ENCODE measurements at places on chromosomes 6 and 20.
A peak's percentile ranks its signal among the peaks of the same experiment; 100 is the strongest.

DNA sequence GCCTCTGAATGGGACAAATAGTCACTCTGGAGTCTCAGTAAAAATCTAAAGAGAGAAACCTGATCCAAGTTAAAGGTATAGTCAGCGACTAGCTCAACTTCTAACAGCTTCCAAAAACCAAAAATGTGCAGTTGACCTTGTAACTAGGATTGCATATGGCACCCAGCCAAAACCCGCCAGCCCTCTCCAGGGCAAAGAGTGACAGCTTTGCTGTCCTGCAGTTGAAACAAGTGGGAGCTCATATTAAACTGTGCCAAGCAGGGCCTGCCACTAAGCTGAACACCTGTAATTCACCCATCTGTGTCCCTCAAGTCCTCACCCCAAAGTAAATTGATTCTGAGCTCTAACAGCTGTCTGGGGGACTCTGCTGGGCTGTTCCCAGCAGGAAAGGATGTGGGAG lies 695.3 kb downstream of the MAFB start:
- DNase-seq, result no peak

GRCh38 chr6:39941820-39942219 lies 7.6 kb upstream of the MOCS1 start:
- no peak for DNase-seq

GRCh38 chr6:52328303-52328662 lies 33.7 kb upstream of the PAQR8 start:
- DNase-seq, result no peak

DNA sequence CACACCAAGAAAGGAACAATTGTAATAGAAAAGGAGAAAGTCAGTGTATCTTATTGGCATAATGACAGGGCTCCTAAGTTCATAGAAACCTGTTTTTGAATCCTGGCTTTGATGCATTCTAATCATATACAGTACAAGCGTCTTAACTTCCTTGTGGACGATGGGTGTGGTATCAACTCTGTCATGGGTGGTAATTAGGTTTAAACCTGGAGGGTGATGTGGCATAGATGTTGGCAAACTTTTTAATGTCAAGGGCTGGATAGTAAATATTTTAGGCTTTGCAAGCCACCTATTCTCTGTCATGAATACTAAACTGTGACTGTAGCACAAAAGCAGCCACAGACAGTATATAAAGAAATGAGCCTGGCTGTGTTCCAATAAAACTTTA lies 138.7 kb upstream of the EDN1 start:
- DNase-seq, result no peak

- no peak for DNase-seq
Observed at GRCh38 chr20:60306551-60306950, 348.3 kb downstream of the CDH26 start.

- no peak for DNase-seq
Observed at GRCh38 chr6:108581932-108582475, 21.3 kb downstream of the FOXO3 start.

- DNase-seq, result no peak
Observed at GRCh38 chr6:14017626-14018475, 93.1 kb downstream of the RNF182 start.

GRCh38 chr20:835608-836045 lies 2.1 kb downstream of the FAM110A start:
- DNase-seq, result peak; percentile 9

GRCh38 chr6:155349956-155350355 lies 35.7 kb upstream of the TFB1M start:
- no peak for DNase-seq

- no peak for DNase-seq
Observed at GRCh38 chr6:4589295-4589694, 186.9 kb upstream of the CDYL start.

GRCh38 chr20:17956099-17956685 lies 12.4 kb downstream of the SNX5 start:
- no peak for DNase-seq

DNA sequence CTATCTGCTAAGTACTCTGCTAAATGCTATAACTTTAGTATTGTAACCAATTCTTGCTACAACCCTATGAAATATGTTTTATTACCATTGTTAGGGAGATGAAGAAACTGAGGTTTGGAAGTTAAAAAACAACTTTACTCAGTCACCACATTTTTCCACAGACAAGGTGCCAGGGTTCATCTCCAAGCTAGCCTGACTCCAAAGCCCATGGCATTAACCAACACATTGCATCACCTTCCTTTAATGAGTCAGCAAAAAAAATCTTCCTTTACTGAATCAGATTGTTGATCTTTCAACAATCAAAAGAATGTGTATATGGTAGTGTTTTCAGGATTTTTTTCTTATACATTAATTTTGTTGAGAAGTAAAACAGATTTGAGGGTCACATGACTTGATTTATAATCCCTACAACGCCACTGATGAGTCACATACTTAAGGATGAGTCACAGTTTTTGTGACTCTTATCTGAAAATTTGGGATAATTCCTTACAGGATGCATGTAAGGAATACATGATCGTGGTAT lies 41.5 kb downstream of the MAN1A1 start:
- peak; percentile 32 for DNase-seq

- DNase-seq, result no peak
Observed at GRCh38 chr6:129539032-129539431, 170.9 kb downstream of the ARHGAP18 start.

GRCh38 chr6:18561037-18561750 lies 174.0 kb downstream of the RNF144B start:
- DNase-seq, result peak; percentile 1

- DNase-seq, result no peak
Observed at GRCh38 chr20:59821201-59821600, 112.2 kb downstream of the SYCP2 start.

DNA sequence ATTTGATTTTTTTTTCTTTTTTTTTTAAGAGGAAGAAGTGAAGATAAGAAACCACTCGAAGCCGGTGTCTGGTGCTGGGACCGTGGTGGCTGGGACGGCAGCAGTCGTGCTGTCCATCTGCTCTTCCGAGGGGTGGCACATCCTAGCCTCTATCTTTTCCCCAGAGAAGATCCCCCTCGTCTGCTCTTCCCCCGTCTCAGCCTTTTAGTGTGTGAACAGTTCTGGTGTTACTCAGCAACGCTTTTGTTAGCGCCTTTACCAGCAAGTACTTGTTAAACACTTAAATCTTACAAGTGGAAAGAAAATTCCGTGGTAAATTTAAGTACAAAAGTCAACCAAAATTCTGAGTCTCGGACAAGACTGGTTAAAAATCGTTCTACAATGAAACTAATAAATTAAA lies 90.1 kb downstream of the RSPH3 start:
- no peak for DNase-seq

GRCh38 chr6:152441902-152442301 lies 195.3 kb downstream of the SYNE1 start:
- DNase-seq, result no peak

GRCh38 chr20:33839591-33839990 lies 28.4 kb downstream of the CHMP4B start:
- DNase-seq, result no peak

DNA sequence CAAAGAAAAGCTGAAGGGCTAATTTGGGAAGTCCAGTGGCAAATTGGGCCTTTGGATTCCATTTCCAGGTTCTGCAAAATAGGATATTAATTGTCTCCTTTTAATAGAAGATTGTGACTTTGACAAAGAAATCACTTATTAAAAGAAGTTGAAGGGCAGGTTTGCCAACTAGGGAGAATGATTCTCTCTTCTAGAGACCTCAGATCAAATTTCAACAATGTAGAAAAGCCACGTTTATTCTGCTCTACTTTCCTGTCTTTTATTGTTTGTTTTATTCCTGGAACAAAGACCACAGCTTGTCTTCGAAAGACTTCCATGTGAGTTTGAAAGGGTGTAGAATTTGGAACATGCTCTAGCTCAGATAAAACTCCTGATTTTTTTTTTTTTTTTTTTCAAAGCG lies 65.5 kb upstream of the PRL start:
- no peak for DNase-seq

DNA sequence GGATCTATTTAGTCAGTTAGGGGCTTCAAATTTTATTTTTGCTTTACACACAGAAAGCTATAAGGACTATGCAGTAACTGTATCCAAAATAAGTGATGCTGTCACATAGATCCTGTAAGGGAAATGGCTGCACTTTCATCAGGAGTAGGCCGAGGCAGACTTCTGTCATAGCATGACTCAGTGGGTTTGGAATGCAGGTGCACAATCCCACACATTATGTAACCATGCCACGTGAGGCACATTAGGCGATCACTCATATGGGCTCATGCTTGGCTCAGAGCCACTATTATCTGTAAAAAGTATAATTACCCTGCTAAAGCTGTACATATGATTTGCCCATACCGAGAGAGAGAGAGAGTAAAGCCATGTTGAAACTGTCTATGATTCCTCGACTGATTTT lies 1189.4 kb upstream of the EYS start:
- DNase-seq, result no peak

DNA sequence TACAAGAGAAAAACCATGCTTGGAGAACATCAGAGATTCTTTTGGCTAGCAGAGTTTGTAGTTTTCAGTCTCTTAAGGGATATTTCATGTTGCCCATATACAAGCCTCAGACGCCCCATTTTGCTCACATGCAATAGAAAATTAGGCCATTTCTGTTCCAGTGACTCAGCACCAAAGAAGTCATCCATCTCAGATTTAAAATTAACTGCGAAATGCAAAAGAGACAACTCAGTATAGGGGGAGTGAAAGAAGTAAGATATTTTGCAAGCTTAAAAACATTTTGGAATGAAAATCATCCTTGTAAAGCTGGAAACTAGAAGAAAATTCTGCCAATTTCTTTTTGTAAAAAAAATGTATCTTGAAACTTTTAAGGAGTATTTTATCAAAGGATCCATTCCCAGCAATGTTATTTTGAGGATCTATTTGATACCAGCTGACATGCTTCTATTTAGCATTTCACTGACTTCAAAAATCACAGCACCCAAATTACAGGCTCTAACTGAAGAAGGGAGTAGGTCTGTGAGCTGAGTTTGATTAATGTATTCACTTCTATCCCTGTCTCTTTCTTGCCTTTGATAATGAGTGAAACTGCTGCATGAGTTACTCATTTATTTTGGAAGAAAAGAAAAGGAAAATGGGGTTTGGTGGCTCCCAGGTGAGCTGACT lies 223.7 kb upstream of the SULF2 start:
- DNase-seq, result no peak

GRCh38 chr20:51484141-51484815 lies 58.2 kb downstream of the NFATC2 start:
- DNase-seq, result no peak

DNA sequence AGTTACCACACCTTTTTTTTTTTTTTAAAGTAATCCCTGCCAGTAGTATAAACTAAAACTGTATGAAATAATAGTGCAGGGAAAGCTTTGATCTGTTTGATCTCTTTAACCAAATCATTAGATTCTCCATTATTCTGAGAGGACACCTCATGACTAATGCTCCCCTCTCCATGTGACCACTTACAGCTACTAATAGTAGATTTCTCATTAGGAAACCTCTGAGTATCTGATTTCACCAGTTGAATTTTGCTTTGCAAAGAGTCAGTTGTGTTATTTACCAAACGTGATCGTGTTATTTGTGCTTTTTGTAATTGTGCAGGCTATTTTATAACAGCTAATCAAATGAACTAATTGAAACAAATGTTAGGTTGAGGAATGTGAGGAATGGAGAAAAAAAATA lies 12.5 kb downstream of the CASP8AP2 start:
- no peak for DNase-seq

DNA sequence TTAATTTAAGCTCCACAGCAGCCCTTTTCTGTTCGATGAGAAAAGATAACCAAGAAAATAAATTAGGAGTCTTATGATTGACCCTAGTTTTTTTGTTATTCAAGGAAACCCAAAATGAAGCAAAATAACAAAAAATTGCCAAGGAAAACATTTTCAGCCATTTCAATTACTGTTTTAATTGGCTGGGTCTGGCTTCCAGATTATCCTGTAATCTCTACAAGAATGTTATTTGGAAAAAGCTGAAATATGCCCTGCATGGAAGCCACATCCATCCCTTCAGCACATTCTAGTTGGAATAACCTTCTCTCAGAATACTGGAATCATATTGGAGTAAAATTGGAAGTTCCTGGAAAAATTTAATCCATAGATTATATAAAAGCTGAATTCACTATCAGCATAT lies 191.1 kb upstream of the CCN2 start:
- DNase-seq, result no peak

- DNase-seq, result no peak
Observed at GRCh38 chr20:1671891-1672669, 14.5 kb upstream of the SIRPG start.

- DNase-seq, result no peak
Observed at GRCh38 chr6:38528196-38528965, 111.3 kb downstream of the BTBD9 start.

GRCh38 chr20:17097603-17098002 lies 129.2 kb upstream of the PCSK2 start:
- DNase-seq, result no peak

- no peak for DNase-seq
Observed at GRCh38 chr20:44146272-44146671, 40.7 kb downstream of the JPH2 start.

DNA sequence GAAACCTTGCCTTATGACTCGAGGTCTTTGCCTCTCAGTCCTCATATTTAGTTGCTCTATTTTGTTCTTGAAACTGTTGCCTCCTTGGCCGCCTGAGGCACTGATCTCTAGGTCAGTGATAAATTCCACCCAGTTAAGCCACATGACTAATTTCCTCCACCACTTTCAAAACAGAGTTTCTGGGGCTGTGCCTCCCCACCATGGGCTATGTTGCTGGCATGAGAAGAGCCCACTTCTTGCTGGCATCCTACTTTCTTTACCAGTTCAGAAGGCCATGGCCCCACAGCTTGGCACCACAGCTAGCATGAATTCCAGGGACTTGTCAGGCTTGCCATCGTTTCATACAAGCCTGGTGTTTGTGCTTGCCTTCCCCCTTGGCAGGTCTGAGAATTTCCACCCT lies 361.4 kb upstream of the JAG1 start:
- peak; percentile 38 for DNase-seq

GRCh38 chr20:38673725-38674091 lies 50.6 kb upstream of the SLC32A1 start:
- DNase-seq, result no peak

DNA sequence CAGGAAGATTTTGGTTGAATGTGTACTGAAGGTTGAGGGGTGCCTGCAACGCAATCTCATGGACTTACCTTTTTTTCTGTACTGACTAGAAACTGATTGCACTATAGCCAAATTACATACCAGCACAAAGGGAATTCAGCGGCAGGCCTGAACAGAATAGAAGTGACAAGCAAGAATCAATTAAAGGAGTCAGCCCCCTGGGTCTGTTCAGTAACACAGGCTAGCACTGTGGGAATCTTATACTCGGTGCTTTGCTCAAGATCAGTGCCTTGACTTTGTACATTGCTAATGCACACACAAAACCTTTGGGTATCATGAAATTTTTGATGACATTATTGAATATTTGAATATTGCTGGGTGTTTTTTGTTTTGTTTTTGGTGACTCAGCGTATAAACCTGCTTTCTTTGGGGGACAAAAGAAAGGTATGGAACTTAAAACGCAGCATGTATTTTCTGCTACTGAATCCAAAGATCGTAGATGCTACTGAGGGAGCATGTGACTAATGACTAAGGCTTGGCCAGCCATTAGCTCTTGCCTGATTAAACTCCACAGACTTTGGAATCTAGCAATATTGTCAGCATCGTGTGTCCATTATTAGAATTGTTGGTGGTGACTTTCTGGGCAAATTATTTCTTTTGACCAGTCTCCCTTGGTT lies 236.6 kb downstream of the ARID1B start:
- DNase-seq, result no peak

Data from MG63 (cell line).